Stimulated activated CD4-positive, alpha-beta T cell treated with anti-CD3 and anti-CD28 coated beads, TNF-alpha, amount 100 ng/mL, for 48 hours (primary cell): ENCODE measurements at places on chromosomes 2 and 18.

GRCh38 chr2:6113786-6114185, 421.6 kb downstream of the SOX11 start:
- DNase-seq = no peak

DNA sequence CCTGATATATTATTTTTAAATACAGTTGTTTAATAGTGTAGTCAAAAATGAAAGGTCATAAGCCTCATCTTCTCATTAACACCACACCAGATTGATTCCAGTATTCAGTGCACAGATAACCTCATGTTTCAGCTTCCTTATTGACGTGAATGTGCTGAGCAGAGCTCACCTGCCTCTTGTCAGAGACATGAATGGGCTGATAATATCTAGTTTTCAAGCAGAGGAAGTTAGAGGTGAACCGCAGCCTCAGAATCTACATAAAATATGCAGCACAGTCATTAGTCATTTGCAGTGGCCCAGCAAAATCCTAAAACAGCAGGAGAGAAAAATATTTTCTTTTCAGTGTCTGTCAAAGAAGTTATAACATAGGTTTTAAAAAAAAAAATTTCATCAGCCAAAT, 216.2 kb downstream of the GBX2 start:
- DNase-seq = peak; percentile 2

- DNase-seq = no peak
Measured at GRCh38 chr18:47409519-47409918, 158.1 kb upstream of the SKOR2 start.

DNA sequence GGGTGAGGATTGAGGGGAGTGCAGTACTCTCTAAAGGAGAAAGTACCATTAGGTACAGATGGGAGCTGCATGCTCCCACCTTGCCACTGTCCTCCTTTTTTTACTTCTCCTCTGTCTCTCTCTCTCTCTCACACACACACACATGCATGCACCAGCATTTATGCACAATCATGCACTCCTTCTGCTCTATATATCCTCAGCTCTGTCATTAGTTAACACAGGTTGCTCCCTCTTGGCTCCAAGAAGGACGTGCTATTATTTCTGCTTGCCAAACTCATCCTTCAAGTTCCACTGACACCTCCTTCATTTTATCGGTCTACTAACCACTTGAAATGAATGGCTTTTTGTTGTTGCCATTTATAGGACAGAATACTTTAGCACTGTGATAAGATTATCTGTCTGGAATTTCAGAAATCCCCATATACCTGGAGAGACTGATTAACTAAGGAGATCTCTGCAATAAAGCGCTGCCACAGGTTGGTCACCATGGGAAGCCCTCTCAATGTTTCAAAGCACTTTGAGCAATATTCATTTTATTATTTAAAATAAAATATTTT, 178.5 kb upstream of the TRIB2 start:
- DNase-seq = no peak

GRCh38 chr18:52499016-52499415, 159.0 kb downstream of the DCC start:
- no peak for DNase-seq

DNA sequence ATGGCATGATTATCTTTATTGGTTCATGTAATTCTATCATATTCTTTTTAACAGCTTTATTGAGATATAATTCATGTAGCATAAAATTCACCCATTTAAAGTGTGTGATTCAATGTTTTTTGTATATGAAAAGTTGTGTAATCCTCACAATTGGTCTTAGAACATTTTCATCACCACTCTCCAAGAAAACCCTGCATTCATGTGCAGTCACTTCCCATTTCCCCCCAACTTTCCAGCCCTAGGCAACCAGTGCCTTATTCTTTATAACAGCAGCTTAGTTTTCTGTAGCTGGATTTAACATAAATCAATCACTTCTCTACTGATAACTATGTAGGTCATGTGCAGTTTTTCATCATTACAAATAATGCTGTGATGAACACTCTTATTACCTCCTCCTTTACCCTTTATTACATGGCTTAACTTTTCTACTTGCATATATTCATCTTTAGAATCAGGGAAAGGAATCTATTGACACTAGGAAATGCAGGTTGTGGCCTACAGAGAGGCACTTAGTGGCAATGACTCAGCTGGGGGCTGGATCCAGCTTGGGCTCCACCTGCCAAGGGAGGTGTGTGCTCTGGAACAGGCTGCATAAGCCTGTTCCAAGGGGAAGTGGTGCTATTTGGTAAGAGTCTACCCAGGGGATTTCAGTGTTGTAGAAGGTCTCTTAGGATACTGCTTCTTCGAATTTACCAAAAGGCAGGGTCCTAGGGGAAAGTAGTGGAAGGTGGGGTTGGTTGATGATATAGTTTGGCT, 89.1 kb downstream of the ETAA1 start:
- DNase-seq = no peak

DNA sequence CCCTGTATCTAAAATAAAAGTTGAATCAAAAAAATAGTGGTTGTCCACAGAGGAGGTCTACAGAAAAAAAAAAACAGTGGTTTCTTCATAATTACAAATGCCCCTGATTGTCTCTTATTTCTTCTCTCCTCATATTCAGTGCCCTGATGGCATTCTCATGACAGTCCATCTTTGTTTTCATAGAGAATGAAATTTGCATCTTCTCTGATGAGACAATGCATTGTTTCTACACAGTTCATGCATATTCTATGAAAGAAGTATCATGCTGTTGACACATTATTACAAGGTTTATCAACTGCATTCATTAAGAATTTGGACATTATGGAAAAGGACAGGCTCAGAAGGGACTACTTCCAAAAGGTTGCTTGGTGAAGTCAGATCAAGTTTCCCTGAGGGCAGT, 59.5 kb downstream of the LHCGR start:
- no peak for DNase-seq

DNA sequence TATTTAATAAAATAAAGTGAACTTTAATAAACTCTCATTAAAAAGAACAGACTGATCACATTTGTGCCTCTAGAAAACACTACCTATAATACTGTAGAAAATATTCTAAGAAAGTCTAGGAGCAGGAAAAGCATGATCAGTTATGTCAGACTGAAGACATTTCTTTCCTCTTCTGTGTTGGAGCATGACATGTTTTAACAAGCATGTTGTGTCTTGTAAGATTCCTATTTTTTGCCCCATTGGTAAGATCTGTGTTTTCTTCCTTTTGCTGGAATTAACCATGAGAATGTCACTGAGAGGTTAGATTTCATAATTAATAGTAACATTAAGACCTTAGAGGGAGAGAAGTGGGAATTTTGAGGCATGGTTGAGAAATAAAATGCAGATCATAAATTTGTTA, 27.7 kb downstream of the LAMA3 start:
- DNase-seq = no peak

GRCh38 chr2:203649176-203649814, 57.1 kb upstream of the CD28 start:
- DNase-seq = no peak

DNA sequence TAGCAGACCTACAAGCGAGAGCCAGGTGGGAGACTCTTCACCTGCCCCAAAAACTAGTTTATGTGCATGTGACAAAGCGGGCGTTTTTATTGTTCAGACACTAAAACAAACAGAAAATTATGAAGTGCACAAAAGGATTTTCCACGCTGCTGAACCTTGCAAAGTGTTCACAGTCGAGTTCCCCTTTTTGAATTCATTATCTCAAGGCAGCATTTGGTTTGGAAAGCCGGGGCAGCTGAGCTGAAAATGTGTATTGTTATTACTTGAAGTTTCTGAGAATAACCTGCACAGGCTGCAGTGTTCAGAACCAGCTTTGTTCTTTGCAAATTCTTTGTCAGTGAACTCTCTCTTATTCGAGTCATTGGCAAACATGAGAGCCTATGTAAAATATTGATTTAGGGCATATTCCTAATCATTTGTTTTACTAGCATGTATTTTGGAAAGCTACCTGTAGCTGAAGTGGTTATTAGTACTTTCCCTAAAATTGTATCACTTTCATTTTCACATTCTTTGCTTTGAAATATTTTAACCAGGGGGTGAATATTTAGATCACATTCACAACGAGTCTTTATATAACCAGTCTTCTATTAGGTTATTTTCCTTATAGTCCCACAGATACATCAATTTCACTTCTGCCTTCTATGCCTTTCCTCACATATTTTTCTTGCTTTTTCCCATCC, 59.5 kb downstream of the LRRTM1 start:
- no peak for DNase-seq

GRCh38 chr2:142944721-142945120, 67.3 kb downstream of the KYNU start:
- no peak for DNase-seq

DNA sequence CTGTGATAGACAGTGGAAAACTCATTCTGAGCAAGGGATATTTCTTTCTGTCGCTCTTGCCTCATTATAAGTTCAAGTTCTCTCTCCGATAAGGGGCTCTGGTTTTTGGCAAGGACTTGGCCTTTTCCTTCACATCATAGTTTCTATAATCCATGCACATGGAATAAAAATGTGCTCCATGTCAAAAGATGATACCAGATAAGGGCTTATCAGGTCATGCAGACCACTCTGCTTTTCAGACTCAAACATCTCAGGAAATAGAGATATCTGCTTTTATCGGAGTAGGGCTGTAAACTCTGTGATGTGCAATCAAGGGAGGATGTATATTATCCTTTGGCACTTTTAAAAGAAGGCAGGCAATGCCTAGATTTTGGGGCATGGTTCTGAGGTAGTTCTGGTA, 45.0 kb upstream of the DARS1 start:
- DNase-seq = no peak

DNA sequence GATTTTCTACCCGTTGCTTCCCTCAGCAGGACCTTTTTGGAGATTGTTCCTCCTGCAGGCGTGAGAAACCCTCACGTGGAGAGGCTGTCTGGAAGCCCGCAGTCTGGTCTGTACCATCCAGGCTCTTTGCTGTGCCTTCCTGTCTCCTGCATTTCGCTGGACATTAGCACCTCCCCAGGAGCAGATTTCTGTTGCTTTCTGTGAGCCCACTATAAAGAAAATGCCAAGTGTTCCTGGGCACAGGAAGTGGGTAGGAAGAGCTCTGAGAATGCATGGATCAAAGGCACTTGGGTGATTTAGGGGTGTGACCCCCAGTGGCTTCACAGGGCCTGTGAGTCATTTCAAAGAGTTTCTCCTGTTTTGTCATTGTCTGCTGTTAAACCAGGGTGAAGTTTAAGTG, 27.3 kb downstream of the SPTBN1 start:
- DNase-seq = no peak

GRCh38 chr2:227942965-227943364, 71.5 kb downstream of the DAW1 start:
- DNase-seq = no peak

DNA sequence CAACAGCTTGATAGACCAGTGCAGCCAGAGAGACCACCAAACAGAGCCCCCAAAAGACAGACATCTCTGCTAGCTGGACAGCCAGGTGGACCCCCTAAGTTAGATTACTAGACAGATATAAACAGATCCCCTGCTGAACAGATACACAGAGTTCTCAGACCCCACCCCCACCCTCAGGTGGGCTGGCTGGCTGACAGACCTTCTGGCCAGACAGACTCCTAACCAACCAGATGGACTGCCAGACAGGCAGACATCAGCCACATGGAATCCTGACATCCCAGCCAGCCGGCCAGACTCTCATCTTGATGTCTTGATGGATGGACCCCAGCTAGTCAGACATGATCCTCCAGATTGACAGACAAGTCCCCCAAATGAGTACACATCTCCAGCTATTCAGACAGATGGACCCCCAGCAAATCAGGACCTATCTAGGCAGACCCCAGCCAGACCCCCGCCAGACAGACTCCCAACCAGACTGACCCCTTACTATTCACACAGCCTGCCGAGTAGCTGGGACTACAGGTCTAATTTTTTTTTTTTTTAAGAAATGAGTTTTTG, 18.0 kb downstream of the PTPN18 start:
- no peak for DNase-seq

DNA sequence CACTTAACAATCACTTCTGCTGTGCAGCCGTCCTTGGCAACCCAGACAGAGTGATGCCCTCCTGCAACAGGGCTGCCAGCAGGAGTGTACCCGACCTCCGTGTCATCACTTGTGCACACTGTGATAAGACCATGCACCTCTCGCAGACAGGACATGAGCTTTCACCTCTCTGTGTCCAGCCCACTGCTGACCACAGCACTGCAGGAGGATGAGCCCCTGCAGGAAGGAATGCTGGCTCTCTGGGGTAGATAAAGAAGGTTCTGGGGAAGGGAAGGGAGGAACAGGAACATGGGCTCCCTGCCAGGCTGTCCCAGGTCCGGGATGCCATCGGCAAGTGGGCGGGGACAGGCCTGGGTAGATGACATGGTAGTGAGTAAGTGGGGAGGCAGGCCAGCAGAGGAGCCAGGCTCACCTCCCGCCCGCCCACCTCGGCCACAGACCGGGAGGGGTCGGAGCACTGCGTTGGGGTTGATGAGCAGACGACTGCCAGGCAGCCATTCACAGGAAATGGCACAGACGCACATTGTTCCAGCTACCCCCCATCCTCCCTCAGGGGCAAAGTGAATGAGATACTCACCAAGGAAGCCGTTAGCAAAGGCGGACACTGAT, 18.6 kb upstream of the COL6A3 start:
- DNase-seq = peak; percentile 88

DNA sequence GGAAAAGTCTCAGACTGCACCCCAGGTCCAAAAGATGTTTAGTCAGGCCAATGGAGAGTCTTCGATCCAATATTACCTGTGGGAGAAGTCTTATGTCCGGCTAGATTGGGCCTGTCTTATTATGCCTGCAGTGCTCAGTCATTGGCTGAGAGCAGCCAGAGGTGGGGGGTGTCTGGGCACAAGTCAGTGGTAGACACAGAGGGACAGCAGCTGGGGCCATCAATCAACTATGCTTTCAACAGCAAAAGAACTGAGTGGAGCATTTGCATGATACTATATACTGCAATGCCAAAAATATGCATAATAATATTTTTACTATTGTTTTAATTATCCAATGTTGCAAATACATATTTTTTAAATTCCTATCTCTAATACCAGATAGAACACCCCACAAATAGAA, 298.6 kb upstream of the CDH20 start:
- DNase-seq = no peak

GRCh38 chr18:47935321-47936055, 5.0 kb upstream of the SMAD2 start:
- DNase-seq = no peak

DNA sequence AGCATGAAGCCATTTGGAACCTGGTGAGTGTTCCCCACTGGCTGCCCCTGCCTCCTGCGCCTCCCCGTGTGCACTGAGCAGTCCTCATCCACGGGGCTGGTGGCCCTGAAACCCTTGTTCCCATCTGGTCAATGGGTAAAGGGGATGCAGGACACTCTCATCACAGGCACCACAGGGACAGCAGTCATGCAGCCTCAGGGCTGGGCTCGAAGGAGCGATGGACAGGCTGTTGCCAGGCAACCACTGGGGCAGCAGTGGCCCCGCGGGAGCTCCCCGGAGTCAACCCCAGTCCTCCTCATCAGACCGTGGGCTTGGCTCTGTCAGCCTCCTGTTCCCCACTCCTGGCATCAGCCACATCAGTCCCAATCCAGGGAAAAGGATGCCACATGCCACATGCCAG, 509.5 kb downstream of the EIPR1 start:
- no peak for DNase-seq
